ENCODE measurements at places on chromosomes 13 and 19.

GRCh38 chr13:40096357-40096901 is 441.0 kb downstream of the COG6 start:
- no peak for DNase-seq

- no peak for DNase-seq
Measured at GRCh38 chr19:41887711-41888382, 4.9 kb downstream of the ARHGEF1 start.

DNA sequence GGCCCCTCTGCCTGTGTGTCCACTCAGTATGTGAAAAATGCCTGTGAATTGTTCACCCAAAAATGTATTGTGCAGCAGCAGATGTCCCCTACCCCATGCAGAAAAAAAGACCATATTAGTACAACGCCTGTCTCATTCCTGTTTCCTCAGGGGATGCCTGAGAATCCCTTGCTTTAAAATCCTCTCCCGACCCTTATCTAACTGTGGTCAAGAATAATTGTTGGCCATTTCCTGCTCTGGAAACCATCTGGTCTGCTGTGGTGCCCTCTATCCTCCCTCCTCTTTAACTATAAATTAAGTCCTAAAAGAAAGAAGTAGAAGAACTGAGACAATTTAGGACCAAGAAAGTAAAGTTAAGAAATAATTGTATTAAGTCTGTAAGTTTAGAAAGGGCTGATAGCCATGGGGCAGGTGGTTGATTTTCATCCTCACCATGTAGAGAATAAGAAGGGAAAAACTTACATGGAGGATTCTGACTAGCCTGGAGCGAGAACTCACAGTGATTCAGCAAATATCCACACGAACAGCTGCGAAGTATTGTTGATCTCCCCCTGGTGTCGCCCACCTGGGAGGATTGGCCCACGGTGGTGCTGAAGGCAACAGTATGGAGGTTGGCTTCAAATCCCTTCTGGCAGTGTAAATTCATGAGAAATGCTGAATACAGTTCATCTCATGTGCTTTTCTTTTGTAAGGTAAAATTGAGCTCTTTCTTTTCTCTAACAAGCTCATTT is 85.6 kb downstream of the COL4A2 start:
- DNase-seq = no peak

DNA sequence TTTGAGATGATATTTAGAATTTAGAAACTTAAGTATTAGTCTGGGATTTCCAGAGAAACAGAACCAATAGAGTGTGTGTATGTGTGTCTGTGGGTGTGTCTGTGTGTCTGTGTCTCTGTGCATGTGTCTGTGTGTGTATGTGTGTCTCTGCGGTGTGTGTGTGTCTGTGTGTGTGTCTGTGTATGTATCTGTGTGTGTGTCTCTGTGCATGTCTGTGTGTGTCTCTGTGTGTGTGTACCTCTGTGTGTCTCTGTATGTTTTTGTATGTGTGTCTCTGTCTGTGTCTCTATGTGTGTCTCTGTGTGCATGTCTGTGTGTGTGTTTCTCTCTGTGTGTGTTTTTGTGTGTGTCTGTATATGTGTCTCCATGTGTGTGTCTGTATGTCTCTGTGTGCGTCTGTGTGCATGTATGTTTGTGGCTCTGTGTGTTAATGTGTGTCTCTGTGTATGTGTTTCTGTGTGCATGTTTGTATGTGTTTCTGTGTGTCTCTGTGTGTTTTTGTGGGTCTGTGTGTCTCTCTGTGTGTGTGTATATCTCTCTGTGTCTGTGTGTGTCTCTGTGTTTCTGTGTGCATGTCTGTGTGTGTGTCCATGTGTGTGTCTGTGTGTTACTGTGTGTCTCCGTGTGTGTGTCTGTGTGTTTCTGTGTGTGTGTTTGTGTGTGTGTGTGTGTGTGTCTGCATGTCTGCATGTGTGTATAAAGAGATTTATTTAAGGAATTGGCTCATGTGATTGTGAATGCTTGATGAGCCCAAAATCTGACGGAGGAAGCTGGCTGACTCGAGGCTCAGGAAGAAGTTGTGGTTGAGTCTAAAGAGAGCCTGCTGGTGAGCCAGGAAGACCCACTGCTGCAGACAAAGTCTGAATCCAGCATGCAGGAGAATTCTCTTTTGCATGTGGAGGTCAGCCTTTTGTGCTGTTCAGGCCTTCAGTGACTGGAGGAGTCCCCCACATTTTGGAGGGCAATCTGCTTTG is 22.2 kb downstream of the GPR42 start:
- DNase-seq = no peak

DNA sequence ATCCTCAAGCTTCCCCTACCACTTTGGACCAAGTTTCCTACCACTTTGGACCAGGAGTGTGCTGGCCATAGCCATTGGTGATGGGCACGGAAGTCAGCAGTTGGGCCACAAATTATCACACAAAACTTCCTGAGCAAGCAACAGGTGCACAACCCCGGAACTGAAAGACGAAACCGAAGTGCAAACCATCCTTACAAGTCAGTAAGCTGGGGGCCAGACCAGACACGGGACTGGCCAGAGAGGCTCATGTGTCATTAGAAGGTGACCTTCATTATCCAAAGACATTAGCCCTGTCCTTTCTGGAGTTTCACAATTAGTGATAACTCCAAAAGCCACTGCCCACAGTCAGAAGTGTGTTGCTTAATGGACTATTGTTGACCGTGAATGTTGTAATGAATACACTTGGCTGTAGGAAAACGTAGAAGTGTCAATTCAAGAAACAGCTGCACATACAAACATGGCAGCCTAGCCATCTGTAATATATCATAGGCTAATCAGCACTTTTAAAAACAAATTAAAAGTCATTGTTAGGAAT is 244.1 kb upstream of the IRS2 start:
- no peak for DNase-seq

DNA sequence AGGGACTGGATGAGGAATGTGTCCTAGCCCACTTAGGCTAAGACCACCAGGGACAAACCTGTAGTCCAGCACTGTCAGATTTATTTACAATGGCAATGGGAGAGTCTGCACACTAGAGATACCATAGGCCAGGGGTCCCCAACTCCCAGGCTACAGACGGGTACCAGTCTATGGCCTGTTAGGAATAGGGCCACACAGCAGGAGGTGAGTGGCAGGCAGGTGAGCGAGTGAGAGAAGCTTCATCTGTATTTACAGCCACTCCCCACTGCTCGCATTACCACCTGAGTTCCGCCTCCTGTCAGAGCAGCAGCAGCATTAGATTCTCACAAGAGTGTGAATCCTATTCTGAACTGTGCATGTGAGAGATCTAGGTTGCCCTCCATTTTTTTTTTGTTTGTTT is 2.4 kb downstream of the THAP8 start:
- DNase-seq = no peak

- DNase-seq = no peak
Measured at GRCh38 chr19:19460258-19460731, 54.8 kb downstream of the GATAD2A start.

- no peak for DNase-seq
Measured at GRCh38 chr13:42255886-42256285, 16.1 kb upstream of the AKAP11 start.

GRCh38 chr13:80361883-80362327 is 21.0 kb upstream of the SPRY2 start:
- no peak for DNase-seq

DNA sequence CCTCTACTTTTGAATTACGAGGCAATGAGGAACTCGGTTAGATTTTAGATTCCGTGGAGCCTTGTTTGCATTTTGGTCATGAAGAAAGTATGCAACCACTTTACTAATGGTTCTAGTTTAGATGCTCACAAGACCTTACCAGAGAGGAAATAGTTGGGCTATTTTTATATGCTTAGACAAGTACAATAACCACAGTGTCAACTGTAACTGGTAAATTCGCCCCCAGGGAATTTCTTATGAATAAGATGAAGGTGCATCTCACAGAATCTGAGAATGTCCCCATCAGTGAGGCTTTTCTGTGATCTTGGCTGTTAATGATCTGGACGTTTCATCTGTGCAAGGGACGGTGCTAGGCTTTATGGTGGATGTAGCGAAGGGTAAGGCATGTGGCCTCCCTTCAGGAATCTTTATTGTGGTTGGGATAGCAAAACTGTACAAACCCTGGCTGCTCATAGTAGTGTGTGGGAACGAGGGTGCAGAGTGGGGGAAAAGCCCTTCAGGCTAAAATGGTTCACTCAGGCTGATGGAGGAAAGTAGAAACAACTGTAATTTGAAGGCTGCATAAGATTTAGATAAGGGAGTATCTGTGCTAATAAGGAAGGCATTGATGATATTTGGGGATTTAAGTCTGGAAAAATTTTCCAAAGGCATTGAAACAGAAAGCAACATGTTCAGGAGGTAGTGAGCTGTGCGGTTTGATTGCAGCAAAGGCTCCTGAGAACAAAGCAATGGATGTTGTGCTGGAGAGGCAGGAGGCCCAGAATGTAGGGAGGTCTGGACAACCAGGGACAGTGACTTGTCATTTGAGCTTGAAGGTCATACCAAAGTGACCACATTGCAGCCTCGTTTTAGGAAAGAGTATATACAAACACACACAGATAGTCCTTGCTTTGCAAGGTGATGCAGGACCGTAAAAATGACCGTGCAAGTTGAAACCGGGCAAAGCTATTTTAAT is 28.4 kb downstream of the UBAC2 start:
- no peak for DNase-seq

DNA sequence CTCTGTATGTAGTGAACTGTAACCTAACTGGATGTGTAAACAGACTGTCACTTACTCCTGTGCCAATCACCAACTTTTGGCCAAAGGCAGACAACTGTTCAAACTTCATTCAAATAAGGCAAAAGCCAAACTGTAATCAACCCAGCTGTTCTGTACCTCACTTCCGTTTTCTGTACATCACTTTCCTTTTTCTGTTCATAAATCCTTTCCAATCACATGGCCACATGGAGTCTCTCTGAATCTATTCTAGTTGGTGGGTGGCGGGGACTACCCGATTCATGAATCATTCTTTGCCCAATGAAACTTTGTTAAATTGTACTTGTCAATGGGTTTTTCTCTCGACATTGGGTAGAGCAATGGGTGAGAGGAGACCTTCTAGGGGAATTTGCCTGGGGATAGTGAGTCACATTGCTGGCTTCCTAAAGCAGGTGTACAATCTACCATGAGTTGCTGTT is 178.3 kb upstream of the RFC3 start:
- no peak for DNase-seq

- DNase-seq = no peak
Measured at GRCh38 chr13:63481334-63481733, 2065.7 kb upstream of the PCDH20 start.

DNA sequence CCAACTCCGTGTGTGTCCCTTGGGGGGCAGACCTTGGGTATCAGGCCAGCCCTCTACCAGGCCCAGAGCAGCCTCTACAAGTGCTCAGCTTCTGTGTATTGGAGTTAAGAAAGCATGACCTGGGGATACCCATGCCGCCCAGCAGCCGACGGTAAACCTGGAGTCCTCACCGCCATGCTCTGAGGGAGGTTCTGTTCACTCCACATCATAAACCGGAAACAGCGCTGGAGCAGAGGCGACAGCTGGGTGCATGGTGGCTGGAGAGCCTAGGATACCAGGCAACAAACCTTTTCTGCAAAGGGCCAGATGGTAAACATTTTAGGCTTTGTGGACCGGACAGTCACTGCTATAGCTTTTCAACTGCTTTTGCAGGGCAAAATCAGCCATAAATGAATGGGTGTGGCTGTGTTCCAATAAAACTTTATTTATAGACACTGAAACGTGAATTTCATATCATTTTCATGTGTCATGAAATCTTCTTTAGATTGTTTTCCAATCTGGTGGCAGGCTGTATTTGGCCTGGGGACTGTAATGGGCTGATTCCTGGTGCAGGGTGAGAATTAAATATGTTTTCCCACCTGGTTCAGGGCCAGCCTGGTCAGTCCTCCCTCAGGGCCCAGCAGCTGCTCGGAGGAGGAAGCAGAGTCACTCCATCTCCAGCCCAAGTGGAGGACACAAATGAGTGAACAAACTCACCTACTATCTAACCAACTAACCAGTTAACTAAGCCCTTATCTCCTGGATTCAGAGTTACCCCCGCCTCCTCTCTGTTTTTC is 30.9 kb downstream of the CEBPA start:
- no peak for DNase-seq

GRCh38 chr19:53580871-53581835 is 43.2 kb downstream of the ZNF331 start:
- no peak for DNase-seq

DNA sequence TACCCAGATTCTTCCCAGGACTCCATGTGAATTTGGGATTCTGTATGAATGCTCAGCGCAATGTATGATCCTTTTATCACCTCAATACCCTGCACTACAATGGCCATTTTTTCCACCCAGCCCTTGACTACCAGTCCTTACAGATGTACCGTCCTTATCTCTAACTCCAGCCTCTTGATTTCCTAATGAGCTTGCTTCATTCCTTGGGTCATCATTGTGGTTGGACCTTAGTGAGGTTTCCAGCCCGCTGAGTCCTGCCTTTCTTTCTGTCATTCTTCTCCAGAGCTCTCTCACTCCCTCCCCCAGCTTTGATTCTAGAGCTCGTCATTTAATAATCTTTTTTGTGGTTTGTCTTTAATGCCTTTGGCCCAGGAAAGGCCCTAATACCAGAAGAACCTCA is 438.5 kb downstream of the ZNF536 start:
- DNase-seq = no peak

- DNase-seq = no peak
Measured at GRCh38 chr19:43482193-43482592, 16.8 kb upstream of the LYPD3 start.

DNA sequence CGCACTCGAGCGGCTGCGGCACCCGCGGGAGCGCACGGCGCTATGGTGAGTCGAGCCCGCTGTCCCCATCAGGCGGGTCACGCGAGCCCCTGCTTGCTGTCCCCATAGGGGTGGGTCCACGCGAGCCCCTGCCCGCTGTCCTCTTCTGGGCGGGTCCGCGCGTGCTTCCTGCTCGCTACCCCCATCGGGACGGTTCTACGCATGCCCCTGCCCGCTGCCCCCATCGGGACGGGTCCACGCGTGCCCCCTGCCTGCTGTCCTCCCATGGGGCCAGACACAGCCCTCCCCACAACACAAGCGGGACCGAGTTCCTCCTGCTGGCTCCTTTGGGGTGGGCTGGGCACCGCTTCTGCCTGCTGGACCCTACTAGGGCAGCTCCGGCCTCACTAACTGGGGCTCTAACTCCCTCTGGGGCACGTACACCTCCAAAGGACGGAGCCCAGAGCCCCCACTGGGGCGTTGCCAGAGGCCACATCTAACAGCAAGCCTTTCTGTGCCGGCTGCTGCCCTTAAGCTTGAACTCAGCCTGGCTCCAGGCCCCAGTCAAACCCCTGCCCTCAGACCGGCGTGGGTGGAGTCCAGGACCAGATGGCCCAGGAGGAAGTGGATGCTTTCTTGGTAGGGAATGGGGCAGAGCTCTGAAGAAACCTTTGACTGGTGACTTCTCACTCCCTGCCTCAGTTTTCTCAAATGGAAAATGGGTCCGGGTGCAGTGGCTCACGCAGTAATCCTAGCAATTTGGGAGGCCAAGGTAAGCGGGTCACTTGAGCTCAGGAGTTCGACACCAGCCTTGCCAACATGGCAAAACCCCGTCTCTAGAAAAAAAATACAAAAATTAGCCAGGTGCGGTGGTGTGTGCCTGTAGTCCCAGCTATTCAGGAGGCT is 722 bp downstream of the COLGALT1 start:
- no peak for DNase-seq

- no peak for DNase-seq
Measured at GRCh38 chr13:81041761-81042160, 700.8 kb upstream of the SPRY2 start.

All from cerebellar nuclear complex (tissue), 1 donor.